ENCODE measurements at places on chromosomes 2 and 18. TPM values are rescaled to one million over a fixed set of nuclear protein-coding genes. Genes with fewer than 3 reads are reported as not detected.

GRCh38 chr2:201882353-201883090 is 76.2 kb downstream of the CDK15 start:
- no peaks in the 10 kb centered on the region for H3K36me3 ChIP-seq
- DNase-seq, result no peak
- peaks cover 8% of the 10 kb centered on the region for H3K4me1 ChIP-seq
- H3K27me3 ChIP-seq, result no peaks in the 10 kb centered on the region
- H3K27ac ChIP-seq, result no peak overlapping the region
- H3K4me3 ChIP-seq, result no peak overlapping the region

DNA sequence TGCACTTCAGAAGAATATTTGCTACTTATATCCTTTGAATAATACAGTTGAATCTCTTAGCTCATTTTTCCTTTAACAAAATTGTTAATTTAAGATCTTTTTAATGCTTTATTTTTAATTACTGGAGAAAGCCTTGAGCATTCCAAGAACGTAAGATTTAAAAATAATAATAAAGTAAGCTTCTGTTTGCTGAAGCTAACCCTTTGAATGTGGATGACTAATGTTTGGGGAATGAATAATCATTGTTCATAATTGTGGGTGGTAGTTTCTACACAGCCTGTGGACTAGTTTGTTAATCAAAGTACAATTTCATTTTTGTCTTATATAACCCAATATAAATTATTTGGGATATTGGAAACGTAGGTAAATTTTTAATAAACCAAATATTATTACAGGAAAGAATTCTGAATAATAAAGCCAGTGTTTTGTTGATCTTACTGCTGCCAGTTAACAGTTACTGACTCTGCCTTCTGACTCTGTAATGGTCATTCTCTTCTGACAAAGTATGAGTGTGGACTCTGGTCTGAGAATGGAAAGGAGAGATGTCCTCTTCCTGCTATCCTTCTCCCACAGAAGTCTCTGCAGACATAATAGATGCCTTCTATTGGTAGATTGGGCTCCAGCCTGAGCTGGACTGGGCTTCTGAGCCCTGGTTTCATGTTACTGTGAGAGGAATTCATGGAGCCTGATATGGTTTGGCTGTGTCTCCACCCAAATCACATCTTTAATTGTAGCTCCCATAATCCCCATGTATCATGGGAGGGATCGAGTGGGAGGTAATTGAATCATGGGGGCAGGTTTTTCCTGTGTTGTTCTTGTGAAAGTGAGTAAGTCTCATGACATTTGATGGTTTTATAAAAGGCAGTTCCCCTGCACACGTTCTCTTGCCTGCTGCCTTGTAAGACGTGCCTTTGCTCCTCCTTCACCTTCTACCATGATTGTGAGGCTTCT is 292.7 kb upstream of the SLC39A10 start:
- no peak overlapping the region for H3K4me3 ChIP-seq
- no peak for DNase-seq
- no peaks in the 10 kb centered on the region for H3K4me1 ChIP-seq
- no peak overlapping the region for H3K27ac ChIP-seq
- no peaks in the 10 kb centered on the region for H3K36me3 ChIP-seq

DNA sequence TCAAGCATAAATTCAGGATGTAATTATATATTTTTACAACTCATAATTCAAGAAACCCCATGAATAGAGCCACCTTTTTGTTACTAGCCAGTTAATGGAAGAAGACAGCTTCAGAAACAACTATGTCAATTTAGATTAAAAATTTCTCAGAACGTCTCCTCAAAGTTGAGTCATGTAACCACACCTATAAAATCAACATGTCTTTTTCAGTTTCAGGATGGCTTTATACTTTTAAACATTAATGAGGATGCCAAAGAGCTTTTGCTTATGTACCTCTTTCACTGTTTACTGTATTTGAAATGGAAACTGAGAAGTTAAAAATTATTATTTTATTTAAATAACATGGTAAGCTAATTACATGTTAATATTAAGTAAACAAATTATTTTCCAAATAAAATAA is 280.1 kb downstream of the PTH2R start:
- DNase-seq, result no peak
- H3K4me3 ChIP-seq, result no peak overlapping the region
- H3K27ac ChIP-seq, result no peak overlapping the region
- H3K27me3 ChIP-seq, result no peaks in the 10 kb centered on the region
- no peaks in the 10 kb centered on the region for H3K4me1 ChIP-seq
- no peaks in the 10 kb centered on the region for H3K36me3 ChIP-seq

DNA sequence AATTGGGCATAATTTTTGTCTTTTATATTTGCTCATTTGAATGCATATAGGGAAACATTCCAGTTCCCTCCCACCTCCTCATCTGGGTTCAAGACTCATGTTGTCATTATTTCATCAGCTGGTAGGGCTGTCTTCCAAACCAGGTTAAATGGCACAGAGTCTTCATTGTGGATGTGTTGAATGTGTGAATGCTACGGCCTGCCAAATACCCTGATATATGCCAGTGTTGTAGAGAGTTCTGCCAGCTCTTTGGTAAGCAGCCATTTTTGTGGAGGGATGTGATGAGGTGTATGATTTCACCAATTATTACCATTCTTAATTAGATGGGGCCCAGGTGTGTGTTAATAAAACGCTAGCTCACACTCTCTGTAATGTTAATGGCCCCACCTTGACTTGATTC is 121.7 kb downstream of the LYPD6B start:
- H3K4me3 ChIP-seq, result no peak overlapping the region
- no peak overlapping the region for H3K27ac ChIP-seq
- H3K36me3 ChIP-seq, result no peaks in the 10 kb centered on the region
- no peak for DNase-seq

- no peak overlapping the region for H3K27ac ChIP-seq
- H3K4me1 ChIP-seq, result peaks cover 4% of the 10 kb centered on the region
- no peaks in the 10 kb centered on the region for H3K36me3 ChIP-seq
- H3K27me3 ChIP-seq, result no peaks in the 10 kb centered on the region
- no peak for DNase-seq
These were observed 2.0 kb downstream of the KCNF1 start for GRCh38 chr2:10913501-10914271.

GRCh38 chr18:49321271-49321670 is 139.2 kb downstream of the DYM start:
- H3K27me3 ChIP-seq, result no peaks in the 10 kb centered on the region
- H3K27ac ChIP-seq, result no peak overlapping the region
- DNase-seq, result no peak
- H3K4me1 ChIP-seq, result peaks cover 14% of the 10 kb centered on the region
- no peak overlapping the region for H3K4me3 ChIP-seq

DNA sequence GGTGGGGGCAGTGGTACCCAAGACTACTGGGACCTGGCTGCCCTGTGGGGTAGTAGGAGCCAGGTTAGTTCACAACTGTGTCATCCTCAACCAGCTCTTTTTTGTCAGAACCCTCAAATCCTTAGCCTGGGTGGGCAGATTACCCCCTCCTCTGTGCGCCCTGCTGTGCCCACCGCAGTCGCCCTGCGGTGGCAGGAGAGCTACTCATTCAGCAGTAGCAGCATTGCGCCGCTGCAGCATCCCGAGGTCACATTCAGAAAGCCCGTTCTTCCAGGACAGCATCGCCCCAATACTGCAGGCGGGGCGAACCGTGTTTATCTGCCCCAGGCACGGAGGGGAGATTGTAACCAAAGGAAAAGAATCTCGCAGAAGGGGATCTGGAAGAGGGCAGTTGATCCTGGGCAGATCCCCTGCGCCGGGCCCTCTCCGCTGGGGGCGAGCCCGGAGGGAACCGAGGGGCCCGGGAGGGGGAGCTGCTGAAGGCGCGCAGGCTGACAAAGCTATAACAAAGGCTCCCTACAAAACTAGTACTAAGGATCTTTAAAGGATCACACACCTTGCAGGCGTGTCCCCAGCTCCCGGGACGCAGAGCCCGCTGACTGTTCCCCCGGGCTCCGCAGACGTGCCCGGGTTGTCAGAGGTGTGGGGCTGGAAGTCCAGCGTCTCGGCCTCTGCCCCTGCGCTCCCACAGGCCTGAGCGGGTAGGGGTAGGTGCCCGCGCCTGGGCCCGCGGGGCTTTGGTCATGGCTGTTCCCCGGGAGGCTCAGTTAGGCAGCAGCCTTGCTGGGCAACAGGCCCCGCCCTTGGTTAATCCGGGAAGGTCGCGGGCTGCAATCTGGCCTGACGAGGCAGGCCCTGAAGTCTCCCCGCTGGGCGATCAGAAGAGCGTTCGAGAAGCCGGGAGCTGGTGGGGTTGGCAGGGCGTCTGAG is 13.2 kb downstream of the POU3F3 start:
- H3K27me3 ChIP-seq, result peaks cover 31% of the 10 kb centered on the region
- H3K36me3 ChIP-seq, result no peaks in the 10 kb centered on the region
- H3K27ac ChIP-seq, result no peak overlapping the region
- H3K4me1 ChIP-seq, result no peaks in the 10 kb centered on the region

Gene ALPP
- not detected for total RNA-seq
